ENCODE measurements at places on chromosomes 3 and 15.

GRCh38 chr3:112813723-112814171, 32.9 kb downstream of the CD200R1L start:
- no peak for DNase-seq

DNA sequence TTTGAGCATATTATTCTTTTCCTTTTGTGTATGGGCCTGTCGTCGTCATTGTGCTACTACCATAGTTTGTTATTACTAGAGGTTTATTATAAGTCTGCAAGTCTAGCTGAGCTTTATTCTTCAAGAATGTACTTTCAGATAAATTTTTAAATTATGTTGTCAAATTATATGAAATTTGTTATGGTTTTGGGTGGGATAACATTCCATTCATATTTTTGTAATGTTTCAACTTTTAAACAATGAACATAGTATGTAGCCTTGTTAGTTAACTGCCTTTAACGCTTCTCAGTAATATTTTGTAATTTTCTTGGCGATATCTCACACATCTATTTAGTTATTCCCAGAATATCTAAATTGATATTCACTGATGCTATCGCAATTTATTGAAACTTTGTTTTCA, 41.6 kb upstream of the GOLGA8B start:
- no peak for DNase-seq

DNA sequence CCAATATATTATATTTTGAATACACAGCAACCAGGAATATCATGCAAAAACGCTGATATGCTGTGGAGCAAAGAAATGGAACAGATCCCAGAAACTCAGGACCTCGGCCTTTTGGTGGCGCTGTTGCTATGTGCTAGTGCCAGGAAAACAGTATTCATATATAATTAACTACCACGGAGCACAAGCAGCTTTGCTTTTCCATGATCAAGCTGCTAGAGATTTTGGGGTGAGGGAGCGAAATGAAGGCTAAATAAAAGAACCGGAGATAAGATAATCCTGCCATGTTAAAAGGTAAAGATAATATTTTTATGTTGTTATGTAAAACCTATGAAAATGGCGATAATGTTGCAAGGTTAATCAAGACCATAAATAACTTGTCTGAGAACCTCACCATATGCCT, 157.7 kb upstream of the FAM3D start:
- peak; percentile 80 for DNase-seq

DNA sequence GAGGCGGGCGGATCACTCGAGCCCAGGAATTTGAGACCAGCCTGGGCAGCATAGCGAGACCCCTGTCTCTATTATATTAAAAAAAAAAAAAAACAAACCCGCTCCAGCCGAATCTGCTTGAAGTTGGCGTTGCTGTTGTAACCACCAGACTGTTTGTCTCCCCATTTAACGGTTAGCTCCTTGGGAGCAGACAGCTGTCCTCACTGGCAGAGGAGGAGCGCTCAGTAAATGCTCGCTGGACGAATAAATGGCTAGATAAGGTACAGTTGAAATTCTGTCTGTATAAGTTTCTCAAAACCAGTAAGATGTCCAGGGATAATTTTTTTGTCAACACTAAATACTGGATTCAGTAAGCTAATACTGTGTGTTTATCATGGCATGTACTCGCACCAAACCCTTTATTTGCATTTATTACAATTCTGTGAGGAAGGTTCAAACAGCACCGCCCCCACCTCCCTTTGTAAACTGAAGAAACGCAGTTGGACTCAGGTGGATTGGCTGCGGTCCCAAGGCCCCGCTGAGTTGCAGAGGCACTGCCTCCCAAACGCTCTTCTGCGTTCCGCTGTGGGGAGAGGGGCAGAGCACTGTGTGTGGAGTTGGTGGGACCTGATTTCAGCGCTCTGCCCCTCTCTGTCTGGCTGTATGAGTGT, 1.1 kb downstream of the RCCD1 start:
- DNase-seq, result no peak

DNA sequence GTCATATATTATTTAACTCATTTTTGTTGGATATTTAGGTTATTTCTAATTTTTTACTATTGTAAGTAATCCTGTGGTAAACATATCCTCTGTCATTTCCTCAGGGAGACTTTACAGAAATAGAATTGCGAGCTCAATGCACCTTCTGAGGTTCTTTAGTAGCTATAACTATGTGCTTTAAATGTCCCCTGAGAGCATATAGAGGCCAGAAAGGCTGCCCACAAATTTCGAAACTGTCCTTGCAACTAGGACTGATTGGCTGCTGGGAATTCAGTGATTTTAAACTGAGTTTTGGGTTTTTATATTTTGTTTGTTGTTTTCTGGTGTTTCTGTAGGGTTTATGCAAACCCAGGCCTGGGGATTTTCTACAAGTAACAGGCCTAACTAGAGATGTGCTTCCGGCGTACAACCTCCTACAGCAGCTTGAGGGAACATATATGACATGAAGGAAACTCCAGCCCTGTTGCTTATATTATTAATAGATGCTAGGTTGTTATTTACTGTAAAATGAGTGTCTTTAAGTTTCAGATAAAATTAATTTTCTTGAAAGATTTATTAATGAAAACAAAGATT, 29.1 kb upstream of the P4HTM start:
- no peak for DNase-seq

- DNase-seq, result no peak
Observed at GRCh38 chr3:356952-357351, 160.4 kb downstream of the CHL1 start.

DNA sequence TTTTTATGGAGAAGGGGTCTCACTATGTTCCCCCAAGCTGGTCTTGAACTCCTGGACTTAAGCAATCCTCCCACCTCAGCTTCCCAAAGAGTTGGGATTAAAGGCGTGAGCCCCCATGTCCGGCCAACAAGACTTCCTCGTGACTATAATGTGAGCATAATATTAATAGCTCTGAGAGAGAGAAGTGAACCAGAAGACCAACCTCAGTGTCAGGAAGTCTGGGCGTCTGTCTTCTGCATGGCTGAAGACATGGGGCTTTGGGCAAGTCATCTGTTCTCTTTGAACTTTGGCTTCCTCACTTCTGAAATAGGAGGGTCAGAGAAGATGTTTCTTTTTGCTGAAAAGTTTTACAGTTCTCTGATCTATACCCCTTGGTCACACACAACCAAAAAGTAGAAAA, 92.1 kb downstream of the SLC49A4 start:
- no peak for DNase-seq

GRCh38 chr3:95312650-95313049, 1249.8 kb downstream of the NSUN3 start:
- DNase-seq, result no peak

DNA sequence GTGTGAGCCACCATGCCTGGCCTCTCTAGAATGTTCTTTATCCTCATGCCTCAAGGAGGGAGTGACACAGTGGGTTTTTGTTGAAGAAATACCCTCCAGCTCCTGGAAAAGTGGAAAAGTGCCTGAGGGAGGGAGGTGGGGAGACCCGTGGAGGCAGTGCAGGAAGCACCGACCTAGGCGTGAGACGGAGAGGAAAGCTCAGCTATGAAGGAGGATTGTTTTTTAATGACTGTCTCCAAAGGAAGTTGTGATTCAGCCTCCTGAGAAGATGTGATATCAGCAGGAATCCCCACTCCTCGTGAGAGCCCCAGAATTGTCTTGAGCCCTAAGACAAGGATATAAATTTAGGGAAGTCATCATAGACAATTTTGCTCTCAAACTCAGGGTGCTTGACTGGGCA, 21.7 kb downstream of the RPLP1 start:
- DNase-seq, result no peak

GRCh38 chr3:58419780-58420507, 13.7 kb downstream of the PDHB start:
- DNase-seq, result no peak

- no peak for DNase-seq
Observed at GRCh38 chr3:61960976-61961375, 399.6 kb downstream of the PTPRG start.

DNA sequence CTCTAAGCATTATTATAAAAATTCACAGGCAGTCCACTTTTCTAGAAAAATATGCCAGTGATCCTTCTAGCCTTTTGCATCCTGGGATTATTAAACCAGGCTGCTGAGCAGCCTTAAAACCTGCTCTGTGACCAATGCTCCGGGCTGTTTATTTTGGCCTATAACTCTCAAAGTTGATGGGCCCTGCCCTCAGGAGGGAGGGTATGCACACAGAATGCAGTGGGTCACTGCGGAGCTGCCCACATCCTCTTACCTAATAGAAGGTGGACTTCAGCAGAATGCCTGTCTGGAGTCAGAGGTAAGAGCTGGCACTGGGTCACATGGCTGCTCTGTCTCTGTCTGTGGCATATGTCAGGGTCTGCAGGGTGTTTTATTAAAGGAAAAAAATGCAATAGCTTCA, 26.0 kb downstream of the CPNE4 start:
- no peak for DNase-seq

- DNase-seq, result peak; percentile 69
Observed at GRCh38 chr3:66037330-66037985, 1.3 kb downstream of the MAGI1 start.

Measured in dorsolateral prefrontal cortex (tissue), 122 donors.